ENCODE measurements at places on chromosomes 3 and 15. TPM values are rescaled to one million over a fixed set of nuclear protein-coding genes. Genes with fewer than 3 reads are reported as not detected.

UCN2 gene
- 4.7 TPM for polyA plus RNA-seq

GPR149 gene
- 0.02 TPM for polyA plus RNA-seq

MYZAP gene
- polyA plus RNA-seq: 3.4 TPM

DLEC1 gene
- polyA plus RNA-seq: 0.52 TPM

WWTR1 gene
- polyA plus RNA-seq: 12.9 TPM

INKA1 gene
- 5.2 TPM for polyA plus RNA-seq

PRRT3 gene
- polyA plus RNA-seq: 1.6 TPM

MAP1A gene
- 3.6 TPM for polyA plus RNA-seq

MESP2 gene
- polyA plus RNA-seq: 0.16 TPM

ANKUB1 gene
- polyA plus RNA-seq: not detected

C3orf70 gene
- 0.78 TPM for polyA plus RNA-seq

GALNT15 gene
- polyA plus RNA-seq: 41.2 TPM

BCL2A1 gene
- 25.5 TPM for polyA plus RNA-seq

GRCh38 chr3:152742368-152743347, 92.3 kb upstream of the P2RY1 start:
- no peak for DNase-seq

- no peak for DNase-seq
Measured at GRCh38 chr15:83545804-83546511, 98.8 kb downstream of the SH3GL3 start.

DNA sequence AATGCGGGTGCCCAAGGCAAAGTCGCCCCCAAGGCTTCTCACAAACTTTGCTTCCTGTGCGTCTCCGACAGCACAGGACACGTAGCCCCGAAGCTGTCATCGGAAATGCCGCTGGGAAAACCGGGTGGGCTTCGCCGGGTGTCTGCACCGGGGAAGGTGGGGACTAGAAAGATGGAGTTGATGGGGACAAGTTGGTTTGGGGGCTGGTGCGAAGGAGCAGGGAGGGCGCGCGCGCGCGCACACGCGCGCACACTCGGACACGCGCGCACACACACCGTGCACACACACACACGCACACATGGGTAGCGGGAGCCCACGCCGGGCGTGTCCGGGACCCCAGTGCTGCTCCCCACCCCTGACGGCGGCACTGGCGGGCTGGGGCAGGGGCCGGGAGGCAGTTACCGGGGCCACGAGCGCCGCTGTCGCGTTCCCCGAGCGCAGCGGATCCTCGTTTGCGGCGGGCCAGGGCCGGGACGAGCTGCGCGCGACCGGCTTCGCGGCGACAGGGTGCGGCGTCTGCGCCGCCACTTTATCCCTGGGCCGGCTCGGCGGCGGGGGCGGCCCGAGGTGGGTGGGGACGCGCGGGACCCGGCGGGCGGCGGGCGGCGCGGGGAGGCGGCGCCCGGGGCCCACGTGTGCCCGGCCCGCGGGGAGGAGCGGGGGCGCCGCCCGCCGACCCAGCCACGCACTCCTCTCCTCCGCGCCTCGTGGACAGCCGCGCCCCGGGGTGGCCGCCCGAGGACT, 539 bp upstream of the MGLL start:
- no peak for DNase-seq

DNA sequence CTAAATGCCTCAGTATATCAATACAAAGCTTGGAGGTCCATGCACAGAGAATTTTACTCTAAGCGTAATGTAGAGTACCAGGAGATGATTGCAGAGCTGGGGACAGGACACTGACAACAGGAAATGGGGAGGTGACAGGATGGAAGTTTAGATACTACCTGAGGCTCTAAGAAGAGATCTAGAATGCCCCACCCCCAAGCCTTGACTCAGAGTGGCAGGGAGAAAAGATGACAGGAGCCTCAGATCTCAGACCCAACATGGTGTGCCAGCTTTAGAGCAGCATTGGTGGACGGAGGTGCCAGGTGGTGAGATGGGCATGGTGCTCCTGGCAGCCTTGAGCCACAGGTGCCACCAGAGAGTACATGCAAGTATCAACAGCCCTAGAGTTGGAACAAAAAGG, 62.5 kb downstream of the LYZL4 start:
- no peak for DNase-seq

GRCh38 chr3:176785171-176785570, 412.1 kb downstream of the TBL1XR1 start:
- DNase-seq: no peak

- no peak for DNase-seq
Measured at GRCh38 chr15:49810720-49811119, 189.9 kb downstream of the DTWD1 start.

GRCh38 chr15:85723960-85724945, 70.5 kb downstream of the KLHL25 start:
- DNase-seq: no peak

DNA sequence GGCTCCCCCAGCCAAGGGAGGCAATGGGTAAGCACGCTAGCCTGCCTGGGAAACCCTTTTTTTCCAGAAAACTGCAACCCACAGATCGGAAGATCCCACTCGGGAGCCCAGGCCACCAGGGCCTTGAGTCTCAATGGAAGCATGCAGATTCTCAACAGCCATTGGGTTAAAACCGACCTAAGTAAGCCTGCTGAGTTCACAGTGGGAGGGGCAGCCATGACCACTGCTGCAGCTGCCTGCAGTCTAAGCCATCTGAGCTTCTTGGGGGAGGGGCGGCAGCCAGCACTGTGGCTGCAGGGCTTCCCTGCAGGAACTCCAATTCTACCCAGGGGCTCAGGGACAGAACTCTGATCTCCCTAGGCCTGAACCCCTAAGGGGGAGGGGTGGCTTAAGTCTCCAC, 82.0 kb downstream of the DPPA2 start:
- no peak for DNase-seq

GRCh38 chr15:82064824-82065223, 19.0 kb upstream of the MEX3B start:
- no peak for DNase-seq

- no peak for DNase-seq
Measured at GRCh38 chr15:42735382-42736165, 1.4 kb downstream of the CDAN1 start.

GRCh38 chr3:138448631-138449030, 14.2 kb downstream of the ESYT3 start:
- no peak for DNase-seq

GRCh38 chr3:141312354-141313092, 55.8 kb upstream of the ZBTB38 start:
- DNase-seq: no peak

GRCh38 chr15:56667517-56667916, 65.8 kb downstream of the ZNF280D start:
- no peak for DNase-seq

- DNase-seq: no peak
Measured at GRCh38 chr3:171809861-171810628, at the start of gene PLD1. Gene PLD1 (minus strand): TSS chr3:171810483. CDS start chr3:171738051, 72,432 bp downstream.

- peak; percentile 3 for DNase-seq
Measured at GRCh38 chr15:58182460-58183163, 44.4 kb downstream of the AQP9 start.

DNA sequence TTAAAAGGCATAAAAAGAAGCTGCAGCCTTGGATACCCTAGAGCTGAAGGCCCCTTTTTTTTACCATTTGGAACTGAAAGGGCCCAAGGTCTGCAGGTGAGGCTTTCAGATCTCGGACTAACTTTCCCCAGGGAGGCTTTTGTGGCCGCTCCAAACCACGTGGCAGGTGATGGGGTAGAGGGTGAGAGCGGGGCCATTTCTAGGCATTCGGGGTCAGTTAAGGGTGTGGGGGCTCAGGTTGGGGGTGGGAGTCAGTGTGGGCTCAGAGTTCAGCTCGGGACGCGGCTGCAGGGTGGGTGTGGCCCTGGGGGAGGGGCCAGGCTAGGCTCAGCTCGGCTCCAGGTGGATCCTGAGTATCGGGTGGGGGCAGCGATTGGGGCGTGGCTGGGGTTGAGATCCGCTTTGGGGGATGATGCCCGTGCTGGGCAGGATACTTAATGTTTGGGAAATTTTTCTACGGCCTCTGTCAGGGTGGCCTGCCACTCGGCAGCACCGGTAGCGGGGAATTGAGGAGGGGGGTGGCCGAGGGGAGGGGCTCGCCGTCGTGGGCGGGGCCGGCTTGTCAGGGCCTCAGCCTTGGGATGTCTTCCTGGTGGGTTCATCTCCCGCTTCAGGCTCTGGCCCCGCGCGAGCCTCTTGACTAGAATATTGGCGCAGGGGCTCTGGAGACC, 2.5 kb downstream of the KLF13 start:
- DNase-seq: no peak

GRCh38 chr3:25513642-25514266, 85.7 kb downstream of the RARB start:
- DNase-seq: no peak

DNA sequence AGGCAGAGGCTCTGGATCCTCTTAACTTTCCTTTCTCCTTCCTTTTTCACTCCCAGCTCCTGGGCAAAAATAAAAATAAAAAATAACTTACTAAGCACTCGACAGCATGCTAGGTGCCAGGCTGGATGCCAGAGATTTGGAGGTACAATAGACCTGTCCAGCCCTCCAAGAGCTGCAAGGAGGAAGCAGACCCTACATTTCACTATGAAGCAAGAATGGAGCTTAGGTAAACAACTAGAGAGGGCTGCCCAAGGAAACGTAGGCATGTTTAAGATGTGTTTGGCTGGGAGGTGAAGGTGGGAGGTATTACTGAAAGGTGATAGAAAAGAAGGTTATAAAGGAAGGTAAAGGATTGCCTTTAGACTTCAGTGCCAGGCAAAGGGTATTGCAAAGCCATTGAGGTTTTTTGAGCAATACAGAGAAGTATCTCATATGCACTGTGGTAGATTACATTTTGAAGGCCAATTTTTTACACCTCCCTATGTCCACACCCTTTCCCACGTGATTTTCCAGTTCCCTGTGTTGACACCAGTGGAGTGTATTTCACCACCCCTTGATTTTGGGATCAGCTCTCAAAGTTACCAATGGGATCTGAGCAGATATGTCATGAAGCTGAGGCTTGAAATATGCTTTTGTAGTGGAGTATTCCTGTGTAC, 69.1 kb downstream of the DCLK3 start:
- no peak for DNase-seq

DNA sequence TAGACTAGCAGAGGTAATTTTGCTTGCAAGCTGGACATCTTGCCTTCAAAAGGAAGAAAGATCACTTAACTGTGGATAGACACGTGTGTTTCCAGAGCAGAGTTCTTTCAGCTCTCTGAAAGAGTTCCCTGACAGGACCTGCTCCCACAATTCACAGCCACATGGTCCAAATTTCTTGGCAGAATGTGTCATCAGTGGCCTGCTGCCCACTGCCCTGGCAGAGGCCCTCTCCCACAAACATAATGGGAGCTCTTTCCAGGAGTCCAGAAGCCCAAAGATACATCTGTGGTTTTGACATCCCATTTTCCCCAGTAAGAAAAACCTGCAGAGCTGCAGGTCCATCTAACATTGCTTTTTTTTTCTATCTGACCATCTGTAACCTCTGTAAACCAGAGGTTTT, 48.3 kb downstream of the SERPINI1 start:
- no peak for DNase-seq

GRCh38 chr3:172132721-172133311, 93.4 kb downstream of the FNDC3B start:
- no peak for DNase-seq

DNA sequence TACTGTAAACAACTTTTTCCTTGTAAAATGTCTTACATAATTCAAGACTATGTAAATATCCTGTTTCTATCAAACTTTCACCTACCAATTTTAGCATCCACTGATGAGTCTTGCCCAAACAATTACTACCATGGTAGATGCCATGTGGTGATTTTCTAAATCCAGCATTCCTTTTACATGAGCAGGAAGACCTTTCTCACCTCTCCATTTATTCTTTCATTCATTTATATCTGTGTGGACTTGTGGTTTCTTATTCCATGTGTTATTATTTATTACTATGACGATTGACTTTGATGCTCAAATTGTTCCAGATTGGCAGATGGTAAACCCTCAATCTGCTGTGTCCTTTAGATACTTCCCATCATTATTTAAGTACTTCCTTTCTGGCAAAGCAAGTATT, 62.4 kb downstream of the IFT57 start:
- no peak for DNase-seq

DNA sequence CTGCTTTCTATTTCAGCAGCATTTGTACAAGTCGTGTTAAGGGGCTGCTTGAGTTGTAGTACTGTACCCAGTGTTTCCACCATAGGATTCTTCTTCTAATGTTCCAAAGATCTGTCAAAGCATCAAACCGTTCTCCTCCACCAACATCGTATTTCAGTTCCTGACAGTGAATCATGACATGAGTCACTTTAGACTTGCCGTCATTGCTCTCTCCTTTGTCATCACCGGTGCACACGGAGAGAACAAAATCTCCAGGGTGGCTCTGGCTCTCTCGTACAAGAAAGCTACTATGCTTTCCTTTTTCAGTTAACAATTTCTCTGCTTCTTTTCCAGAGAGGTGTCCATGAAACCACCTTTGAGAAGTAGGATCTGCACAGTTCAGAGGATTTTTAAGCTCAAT, 270.9 kb upstream of the CCDC54 start:
- no peak for DNase-seq

- peak; percentile 66 for DNase-seq
Measured at GRCh38 chr15:101014921-101015841, 96.0 kb downstream of the LRRK1 start.

- no peak for DNase-seq
Measured at GRCh38 chr3:76972624-76973296, 67.1 kb upstream of the ROBO2 start.

GRCh38 chr3:21803604-21804003, 52.6 kb upstream of the ZNF385D start:
- DNase-seq: no peak

GRCh38 chr15:65395567-65396202, 17.9 kb upstream of the IGDCC3 start:
- DNase-seq: no peak

DNA sequence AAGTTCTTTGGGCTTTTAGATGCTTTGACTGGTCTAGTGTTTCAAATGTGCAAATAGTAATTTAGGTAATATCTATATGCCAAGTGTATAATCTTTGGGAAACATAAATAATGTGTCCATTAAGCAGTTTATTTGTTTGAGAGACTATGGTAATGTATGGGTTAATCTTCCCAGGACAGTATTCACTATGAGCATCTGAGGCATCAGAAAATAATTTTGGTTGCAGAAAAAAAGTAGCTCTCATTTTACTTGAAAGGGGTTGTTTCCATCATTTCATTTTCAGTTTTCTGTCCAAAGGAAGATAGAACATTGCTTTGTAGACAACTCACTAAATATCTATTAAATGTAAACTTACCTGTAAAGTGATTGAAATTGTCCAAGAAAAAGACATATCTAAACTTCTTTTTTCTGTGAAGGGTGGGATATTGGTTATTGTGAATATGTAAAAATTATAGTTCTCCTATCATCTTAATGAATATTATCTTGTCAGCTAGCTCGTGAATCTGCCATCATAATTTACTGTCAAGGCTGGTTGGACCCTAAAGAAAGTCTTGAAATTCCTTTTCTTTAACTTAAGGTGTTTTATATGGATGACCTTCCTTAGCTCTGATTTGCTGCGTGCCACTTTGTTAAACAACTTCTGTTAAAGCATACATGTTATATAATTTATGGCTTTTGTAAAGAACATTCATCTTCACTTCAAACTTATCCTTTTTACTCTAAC, 108.8 kb downstream of the EPHA3 start:
- DNase-seq: no peak

All from thymus (tissue), 14 donors.